ENCODE measurements at places on chromosomes 4 and X. TPM values are rescaled to one million over a fixed set of nuclear protein-coding genes. Genes with fewer than 3 reads are reported as not detected.

DNA sequence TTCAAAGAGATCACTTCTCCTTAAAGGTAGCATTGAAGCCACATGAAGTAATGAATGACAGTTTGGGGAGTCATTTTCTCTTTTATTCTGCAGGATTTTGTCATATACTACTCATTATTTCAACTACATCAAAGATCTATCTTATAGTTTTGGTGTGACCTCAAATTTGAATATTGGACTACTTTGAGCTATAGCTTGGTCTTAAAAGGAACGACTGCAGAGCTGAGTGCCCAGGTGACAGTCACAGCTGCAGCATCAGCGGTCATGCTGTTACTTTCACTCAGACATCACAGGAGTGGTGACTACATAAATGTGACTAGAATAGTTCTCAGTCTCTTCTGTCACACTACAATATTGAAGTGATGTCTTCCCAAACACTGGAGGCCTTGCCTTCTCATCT is 10.7 kb upstream of the SPCS3 start:
- H3K4me3 ChIP-seq = no peak overlapping the region
- no peak for DNase-seq
- H3K27me3 ChIP-seq = no peaks in the 10 kb centered on the region
- H3K27ac ChIP-seq = no peak overlapping the region

- H3K27ac ChIP-seq = no peak overlapping the region
- H3K4me3 ChIP-seq = no peak overlapping the region
- H3K27me3 ChIP-seq = no peaks in the 10 kb centered on the region
Observed at GRCh38 chr4:187335339-187335738, 611.7 kb upstream of the FAT1 start.

DNA sequence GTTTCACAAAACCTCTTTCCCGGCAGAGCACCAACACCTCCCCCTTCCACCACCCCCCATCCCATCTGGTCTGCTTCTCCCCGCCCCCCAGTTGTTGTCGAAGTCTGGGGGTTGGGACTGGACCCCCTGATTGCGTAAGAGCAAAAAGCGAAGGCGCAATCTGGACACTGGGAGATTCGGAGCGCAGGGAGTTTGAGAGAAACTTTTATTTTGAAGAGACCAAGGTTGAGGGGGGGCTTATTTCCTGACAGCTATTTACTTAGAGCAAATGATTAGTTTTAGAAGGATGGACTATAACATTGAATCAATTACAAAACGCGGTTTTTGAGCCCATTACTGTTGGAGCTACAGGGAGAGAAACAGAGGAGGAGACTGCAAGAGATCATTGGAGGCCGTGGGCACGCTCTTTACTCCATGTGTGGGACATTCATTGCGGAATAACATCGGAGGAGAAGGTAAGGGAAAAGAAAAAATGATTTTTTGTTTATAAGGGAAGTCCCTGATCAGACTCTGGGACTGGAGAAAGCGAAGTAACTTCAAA is at the start of gene PDGFRA:
TSS of gene PDGFRA (plus strand) at position 333 of the 541 bp plus-strand sequence. CDS start 29,476 bp downstream, outside the sequence.
- no peak for DNase-seq
- no peaks in the 10 kb centered on the region for H3K36me3 ChIP-seq
- peaks cover 26% of the 10 kb centered on the region for H3K27me3 ChIP-seq
- H3K27ac ChIP-seq = no peak within 1 kb of the TSS
- peaks cover 6% of the 10 kb centered on the region for H3K4me1 ChIP-seq

- no peaks in the 10 kb centered on the region for H3K27me3 ChIP-seq
- DNase-seq = no peak
- H3K4me3 ChIP-seq = no peak overlapping the region
Observed at GRCh38 chr4:86993909-86994681, 59.3 kb downstream of the AFF1 start.

DNA sequence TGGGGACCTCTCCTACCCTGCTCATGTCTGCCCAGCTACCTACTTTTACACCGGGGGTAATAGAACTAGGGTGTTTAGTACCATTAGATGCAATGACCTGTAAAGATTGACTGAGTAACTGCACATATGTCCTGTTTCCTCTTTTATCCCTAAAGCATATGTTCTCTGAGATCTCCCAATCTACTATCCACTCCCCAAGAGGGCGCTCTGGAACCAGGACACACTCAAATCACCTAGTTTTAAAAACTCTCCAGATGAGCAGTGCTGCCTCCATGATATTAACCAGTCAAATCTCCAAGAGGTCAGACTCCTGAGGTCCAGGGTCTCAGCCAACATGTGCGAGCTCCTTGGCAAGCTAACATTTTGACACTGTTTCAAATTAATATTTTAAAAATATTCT is 87.0 kb upstream of the TSPAN5 start:
- H3K4me3 ChIP-seq = no peak overlapping the region
- no peaks in the 10 kb centered on the region for H3K27me3 ChIP-seq
- no peak overlapping the region for H3K27ac ChIP-seq
- peak; percentile 59 for DNase-seq

GRCh38 chrX:12370497-12370986 is 232.3 kb downstream of the FRMPD4 start:
- no peak overlapping the region for H3K4me3 ChIP-seq
- H3K36me3 ChIP-seq = no peaks in the 10 kb centered on the region
- no peaks in the 10 kb centered on the region for H3K27me3 ChIP-seq

DNA sequence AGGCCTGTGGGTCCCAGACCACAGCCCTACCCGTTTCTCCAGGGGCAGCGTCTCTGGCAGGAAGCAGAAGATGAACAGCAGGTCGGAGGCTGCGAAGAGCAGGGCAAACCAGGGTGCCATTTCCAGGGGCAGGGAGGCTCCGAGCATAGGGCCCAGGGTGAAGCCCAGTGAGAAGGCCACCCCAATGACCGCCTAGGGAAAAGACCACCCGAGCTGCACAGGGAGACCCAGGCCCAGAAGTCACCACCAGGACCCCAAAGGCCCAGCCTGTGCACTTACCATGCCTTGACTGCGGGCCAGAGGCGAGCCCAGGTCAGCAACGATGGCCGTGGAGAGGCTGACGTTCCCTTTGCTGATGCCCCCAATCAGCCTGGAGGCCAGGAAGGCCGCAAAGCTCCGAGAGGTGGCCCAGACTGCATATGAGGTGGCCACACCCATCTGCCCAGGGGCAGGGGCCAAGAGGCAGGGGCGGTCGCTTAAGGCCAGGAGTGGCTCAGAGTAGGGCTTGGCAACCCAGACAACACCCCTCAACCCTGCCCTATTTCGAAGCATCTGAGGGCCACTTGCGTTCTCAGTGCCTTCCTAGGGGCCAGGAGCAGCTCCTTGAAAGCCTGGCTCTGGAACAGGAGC is 30.8 kb downstream of the NOP14 start:
- H3K4me3 ChIP-seq = peak overlapping the region; percentile 77
- H3K36me3 ChIP-seq = peaks cover 47% of the 10 kb centered on the region
- no peak for DNase-seq
- H3K4me1 ChIP-seq = peaks cover 25% of the 10 kb centered on the region
- H3K27ac ChIP-seq = no peak overlapping the region

DNA sequence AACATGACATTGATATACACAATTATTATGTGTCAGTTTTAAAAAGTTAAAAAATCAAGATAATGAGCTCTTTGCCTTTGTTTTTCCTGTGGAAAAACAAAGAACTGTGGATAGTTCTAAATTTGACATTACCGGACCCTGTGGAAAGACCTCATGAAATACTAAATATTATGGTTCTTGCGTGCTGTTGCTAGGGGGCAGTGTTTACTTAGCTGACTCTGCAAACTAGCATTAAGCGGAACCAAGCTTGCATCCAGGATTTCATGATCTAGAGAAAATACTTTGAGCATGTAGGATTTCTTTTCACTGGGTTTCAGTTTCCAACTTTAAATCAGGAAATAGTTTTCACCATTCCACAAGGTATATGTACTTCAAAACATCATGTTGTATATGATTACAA is 33.6 kb downstream of the CLCN4 start:
- peak; percentile 62 for DNase-seq
- H3K27ac ChIP-seq = no peak overlapping the region
- H3K27me3 ChIP-seq = peaks cover 19% of the 10 kb centered on the region
- no peak overlapping the region for H3K4me3 ChIP-seq
- no peaks in the 10 kb centered on the region for H3K4me1 ChIP-seq

- peak overlapping the region; percentile 60 for H3K4me3 ChIP-seq
- H3K36me3 ChIP-seq = no peaks in the 10 kb centered on the region
- H3K27ac ChIP-seq = peak overlapping the region; percentile 92
- no peaks in the 10 kb centered on the region for H3K27me3 ChIP-seq
Observed at GRCh38 chr4:52838729-52839586, 23.2 kb upstream of the RASL11B start.

Gene ERAS
- 0.25 TPM for total RNA-seq

Gene DNAAF6
- not detected for total RNA-seq

Gene FAM120C
- total RNA-seq = 12.5 TPM

Gene ABLIM2
- total RNA-seq = 5.3 TPM

Data from MCF 10A (cell line).